ENCODE measurements at places on chromosomes 13 and 19. TPM values are rescaled to one million over a fixed set of nuclear protein-coding genes. Genes with fewer than 3 reads are reported as not detected.

ZNF99 gene
- not detected for total RNA-seq

CCDC169 gene
- total RNA-seq = 3.3 TPM

SYNE4 gene
- total RNA-seq = under 0.01 TPM

FAM83E gene
- 1.0 TPM for total RNA-seq

FFAR3 gene
- not detected for total RNA-seq

POLRMT gene
- 17.2 TPM for total RNA-seq

MYO1F gene
- total RNA-seq = 0.17 TPM

CD22 gene
- 1.2 TPM for total RNA-seq

ANGPTL4 gene
- total RNA-seq = 1.7 TPM

SPRY2 gene
- total RNA-seq = 13.0 TPM

JSRP1 gene
- not detected for total RNA-seq

DUS3L gene
- total RNA-seq = 18.7 TPM

ZNF568 gene
- 20.8 TPM for total RNA-seq

ACP7 gene
- total RNA-seq = not detected

TMIGD2 gene
- total RNA-seq = not detected

NCAN gene
- total RNA-seq = under 0.01 TPM

CATSPERD gene
- total RNA-seq = not detected

C3 gene
- total RNA-seq = 1.2 TPM

FGF21 gene
- not detected for total RNA-seq

SIGLEC10 gene
- total RNA-seq = not detected

FCHO1 gene
- total RNA-seq = under 0.01 TPM

CADM4 gene
- 2.1 TPM for total RNA-seq

RFPL4AL1 gene
- not detected for total RNA-seq

STAP2 gene
- total RNA-seq = 4.4 TPM

MAST1 gene
- 1.3 TPM for total RNA-seq

C1QTNF9 gene
- under 0.01 TPM for total RNA-seq

SUGP2 gene
- total RNA-seq = 24.7 TPM

GSX1 gene
- total RNA-seq = not detected

FBN3 gene
- not detected for total RNA-seq

PLPPR2 gene
- total RNA-seq = 13.0 TPM

TGFBR3L gene
- 1.3 TPM for total RNA-seq

SLC15A1 gene
- not detected for total RNA-seq

CACNG6 gene
- total RNA-seq = not detected

C1QTNF9B gene
- 0.83 TPM for total RNA-seq

ZNF723 gene
- not detected for total RNA-seq

CRTC1 gene
- total RNA-seq = 2.1 TPM

MBD3L3 gene
- total RNA-seq = not detected

PSG6 gene
- 0.17 TPM for total RNA-seq

MYCBP2 gene
- 62.1 TPM for total RNA-seq

EFNB2 gene
- total RNA-seq = 13.5 TPM

CYP2B6 gene
- total RNA-seq = not detected

SMAD9 gene
- 4.8 TPM for total RNA-seq

ZNF579 gene
- 5.4 TPM for total RNA-seq

ZNF28 gene
- 15.7 TPM for total RNA-seq

PRR20A gene
- not detected for total RNA-seq

C5AR2 gene
- under 0.01 TPM for total RNA-seq

JAK3 gene
- total RNA-seq = 1.2 TPM

ZNF418 gene
- 8.4 TPM for total RNA-seq

ZNF708 gene
- 4.6 TPM for total RNA-seq

CPAMD8 gene
- 0.51 TPM for total RNA-seq

FUT6 gene
- not detected for total RNA-seq

FCER2 gene
- total RNA-seq = not detected

SRRM5 gene
- under 0.01 TPM for total RNA-seq

All from fibroblast of lung (primary cell).